SK-N-MC (cell line): ENCODE measurements at places on chromosomes 3 and 15.

DNA sequence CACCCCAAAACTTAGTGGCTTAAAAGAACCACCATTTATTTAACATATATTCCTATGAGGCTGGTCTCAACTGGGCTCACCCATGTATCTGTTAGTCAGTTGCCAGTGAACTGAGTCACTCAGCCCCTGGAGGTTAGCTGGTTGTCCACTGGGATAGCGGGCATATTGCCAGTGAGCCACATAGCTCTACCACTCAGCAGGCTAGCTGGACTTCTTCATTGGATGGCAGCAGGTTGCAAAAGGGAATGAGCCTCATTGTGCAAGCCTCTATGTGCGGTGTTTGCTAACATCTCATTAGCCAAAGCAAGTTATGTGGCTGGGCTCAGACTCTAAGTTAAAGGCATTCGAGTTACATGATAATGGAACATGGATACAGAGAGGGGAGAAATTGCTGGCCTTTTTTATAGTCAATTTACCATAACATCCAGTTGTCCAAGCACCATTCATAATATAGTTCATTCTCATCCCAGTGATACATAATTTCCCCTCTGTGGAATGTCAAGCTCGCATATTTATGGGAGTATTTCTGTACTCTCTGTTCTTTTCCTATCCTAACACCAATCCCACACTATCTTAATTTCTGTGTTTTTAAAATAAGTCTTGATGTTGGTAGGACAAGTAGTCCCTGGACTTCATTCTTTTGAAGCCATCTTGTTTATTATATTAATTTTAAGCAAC is 8.7 kb downstream of the BTD start:
- no peak for DNase-seq

DNA sequence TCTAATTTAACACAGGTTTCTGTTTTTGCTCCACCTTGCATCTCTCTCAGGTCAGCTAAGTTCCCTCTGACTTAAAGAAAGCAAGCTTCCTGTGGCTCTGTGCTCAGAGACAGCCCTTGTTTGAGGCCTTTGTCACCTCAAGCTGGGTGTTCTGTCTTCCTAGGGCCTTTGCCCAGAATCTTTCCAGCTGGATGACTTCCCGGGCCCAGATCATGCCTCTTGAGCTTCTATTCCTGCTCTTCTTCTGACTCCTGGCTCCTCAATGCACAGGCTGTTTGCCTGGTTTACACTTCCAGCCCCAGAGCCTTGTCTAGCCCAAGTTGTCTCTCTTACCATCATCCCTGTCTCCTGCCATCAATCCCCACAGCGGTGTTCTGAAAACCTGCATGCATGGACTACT is 300.6 kb downstream of the VPS13C start:
- no peak for DNase-seq

DNA sequence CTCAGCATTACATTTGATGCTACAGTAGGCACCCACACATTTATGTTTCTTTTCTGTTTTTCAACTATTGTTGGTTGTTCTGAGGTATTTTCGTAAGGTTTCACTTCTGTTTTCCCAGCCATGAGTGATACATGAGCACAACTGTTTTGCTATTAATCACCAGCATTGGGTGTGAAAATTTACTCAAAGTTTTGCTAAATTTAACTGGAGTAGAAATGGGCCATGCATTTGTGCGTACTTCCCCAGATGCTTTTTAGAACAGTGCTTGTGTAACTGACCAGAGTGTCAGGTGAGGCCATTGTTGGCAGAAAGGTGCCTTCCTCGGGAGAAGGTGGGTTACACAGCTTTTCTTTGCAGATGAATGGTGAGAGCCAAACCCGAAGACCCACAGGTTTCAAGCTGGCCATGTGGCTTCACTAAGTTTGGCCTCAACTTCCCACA is 70.4 kb downstream of the ST6GAL1 start:
- no peak for DNase-seq

GRCh38 chr15:60594071-60594470 is 115.1 kb upstream of the ICE2 start:
- DNase-seq = no peak

- no peak for DNase-seq
Measured at GRCh38 chr3:190537146-190537545, 23.3 kb downstream of the IL1RAP start.

DNA sequence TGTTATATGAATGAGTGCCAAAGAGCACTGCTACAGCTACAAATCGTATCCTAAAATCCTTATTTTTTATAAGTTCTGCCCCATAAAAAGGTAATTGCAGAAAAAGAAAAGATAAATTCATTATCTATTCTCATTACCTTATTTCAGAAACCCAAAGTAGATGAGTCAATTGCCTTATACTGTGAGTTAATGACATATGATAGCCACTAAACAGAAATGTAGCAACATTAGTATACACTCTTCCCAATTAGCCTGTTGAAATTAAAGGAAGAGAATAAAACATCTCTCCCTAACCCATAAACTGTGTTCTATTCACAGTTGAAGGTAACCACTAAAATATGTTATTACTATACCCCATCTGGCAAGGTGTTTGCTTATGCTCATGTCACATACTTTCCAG is 11.0 kb downstream of the TBL1XR1 start:
- DNase-seq = no peak

- no peak for DNase-seq
Measured at GRCh38 chr3:195131176-195131575, 139.8 kb downstream of the XXYLT1 start.

GRCh38 chr3:127158614-127159229 is 34.2 kb upstream of the PRR23E start:
- no peak for DNase-seq

GRCh38 chr3:109532257-109533216 is 195.2 kb upstream of the DPPA4 start:
- DNase-seq = peak; percentile 35

- no peak for DNase-seq
Measured at GRCh38 chr15:74552773-74553441, 11.9 kb downstream of the ARID3B start.

- no peak for DNase-seq
Measured at GRCh38 chr3:73448041-73448440, 176.7 kb downstream of the PDZRN3 start.

GRCh38 chr15:36936613-36937012 is 163.7 kb downstream of the MEIS2 start:
- no peak for DNase-seq

- no peak for DNase-seq
Measured at GRCh38 chr15:101620671-101621070, 31.5 kb downstream of the TM2D3 start.

DNA sequence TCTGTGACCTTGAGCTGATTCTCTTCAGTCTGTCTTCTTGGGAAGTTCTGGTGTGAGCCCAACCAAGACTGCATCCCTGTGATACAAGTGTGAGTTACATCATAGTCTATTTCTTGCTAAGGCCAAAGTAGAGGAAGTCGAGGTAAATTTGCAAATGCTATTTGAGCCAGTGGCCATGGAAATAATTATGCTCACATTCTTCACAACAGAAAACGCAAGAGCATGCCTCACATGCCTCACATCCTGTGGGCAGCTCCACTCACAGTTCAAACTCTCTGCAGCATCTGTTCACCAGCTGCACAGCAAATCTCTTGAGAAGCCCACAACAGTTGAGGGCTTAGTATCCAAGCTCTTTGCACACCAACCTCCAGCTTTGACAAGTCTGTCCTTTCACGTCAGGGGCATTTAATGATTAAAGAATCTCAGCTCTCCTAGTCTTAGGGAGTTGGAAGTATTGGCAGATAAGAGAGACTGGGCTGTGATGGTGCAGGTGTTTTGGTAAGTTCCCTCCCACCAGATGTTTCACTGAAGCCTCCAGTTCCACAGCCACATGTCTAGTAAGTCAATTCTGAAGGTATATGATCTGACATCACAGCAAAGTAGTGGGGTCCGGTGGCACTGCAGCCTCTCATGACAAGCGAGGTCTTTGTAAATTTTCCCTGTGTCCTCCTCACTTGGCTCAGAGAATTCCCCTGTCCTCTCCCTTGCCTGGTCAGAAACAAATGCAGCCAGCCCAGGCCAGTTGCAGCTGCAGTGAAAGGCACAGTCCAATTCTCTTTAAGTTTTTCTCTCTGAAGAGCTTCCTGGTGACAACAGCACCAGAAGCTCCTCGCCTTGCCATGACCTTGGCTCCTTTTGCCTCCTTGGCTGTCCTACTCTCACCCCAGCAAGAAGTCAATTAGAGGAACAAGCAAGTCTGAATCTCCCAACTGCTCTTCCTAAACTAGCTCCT is 166.1 kb downstream of the SSR3 start:
- DNase-seq = no peak

DNA sequence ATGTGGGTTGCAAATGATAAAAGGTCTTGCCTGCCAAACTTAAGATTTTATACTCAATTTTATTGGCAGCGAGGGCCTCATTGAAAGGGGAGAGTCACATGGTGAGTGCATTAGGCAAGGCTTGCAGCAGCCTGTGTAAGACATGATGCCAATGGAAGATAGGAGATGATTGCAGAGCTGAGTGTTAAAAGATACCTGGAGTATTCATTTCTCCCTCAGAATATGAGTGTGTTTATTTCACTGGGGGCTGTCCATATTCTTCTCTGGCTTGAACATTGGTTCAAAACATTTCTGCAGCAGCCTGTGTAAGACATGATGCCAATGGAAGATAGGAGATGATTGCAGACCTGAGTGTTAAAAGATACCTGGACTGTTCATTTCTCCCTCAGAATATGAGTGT is 165.2 kb upstream of the NUDT16 start:
- DNase-seq = no peak

DNA sequence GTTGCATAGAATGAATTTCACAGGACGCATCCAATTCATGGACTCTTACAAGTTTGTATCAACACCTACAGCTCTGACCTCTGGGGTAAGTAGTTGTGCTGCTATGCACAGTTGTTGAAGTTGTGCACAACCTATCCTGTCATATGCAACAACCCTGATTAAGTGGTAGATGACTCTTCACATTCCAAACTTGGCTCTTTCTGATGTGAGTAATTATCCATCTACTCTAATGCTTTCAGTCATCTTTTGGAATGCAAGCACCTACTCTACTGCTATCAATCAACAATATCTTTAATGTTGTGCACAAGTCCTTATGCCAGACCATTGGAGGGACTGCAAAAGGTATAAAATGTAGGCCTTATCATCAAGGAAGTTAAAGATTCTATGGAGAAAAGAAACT is 921.4 kb downstream of the MCTP2 start:
- DNase-seq = no peak

GRCh38 chr15:25947323-25948314 is 84.5 kb upstream of the ATP10A start:
- DNase-seq = no peak

GRCh38 chr3:62529230-62529629 is 155.9 kb upstream of the FEZF2 start:
- no peak for DNase-seq

DNA sequence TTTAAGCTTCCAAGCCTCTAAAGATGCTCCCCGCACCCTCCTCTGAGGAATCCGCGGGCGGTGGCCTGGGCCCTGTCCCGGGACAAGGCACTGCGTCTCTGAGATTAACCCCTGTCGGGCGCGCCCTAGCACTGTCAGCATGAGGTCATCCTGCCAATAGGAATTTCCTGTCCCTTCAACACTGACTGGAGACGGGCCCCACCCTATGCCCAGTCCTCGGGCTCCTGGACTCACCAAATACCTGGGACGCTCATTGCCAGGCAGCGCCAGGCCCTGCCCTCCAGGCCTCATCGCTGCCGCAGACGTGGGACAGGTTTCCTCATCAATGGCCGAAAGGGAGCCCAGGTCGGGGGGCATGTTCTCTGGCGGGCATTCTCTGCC is 67.6 kb upstream of the SH3GL3 start:
- DNase-seq = no peak

DNA sequence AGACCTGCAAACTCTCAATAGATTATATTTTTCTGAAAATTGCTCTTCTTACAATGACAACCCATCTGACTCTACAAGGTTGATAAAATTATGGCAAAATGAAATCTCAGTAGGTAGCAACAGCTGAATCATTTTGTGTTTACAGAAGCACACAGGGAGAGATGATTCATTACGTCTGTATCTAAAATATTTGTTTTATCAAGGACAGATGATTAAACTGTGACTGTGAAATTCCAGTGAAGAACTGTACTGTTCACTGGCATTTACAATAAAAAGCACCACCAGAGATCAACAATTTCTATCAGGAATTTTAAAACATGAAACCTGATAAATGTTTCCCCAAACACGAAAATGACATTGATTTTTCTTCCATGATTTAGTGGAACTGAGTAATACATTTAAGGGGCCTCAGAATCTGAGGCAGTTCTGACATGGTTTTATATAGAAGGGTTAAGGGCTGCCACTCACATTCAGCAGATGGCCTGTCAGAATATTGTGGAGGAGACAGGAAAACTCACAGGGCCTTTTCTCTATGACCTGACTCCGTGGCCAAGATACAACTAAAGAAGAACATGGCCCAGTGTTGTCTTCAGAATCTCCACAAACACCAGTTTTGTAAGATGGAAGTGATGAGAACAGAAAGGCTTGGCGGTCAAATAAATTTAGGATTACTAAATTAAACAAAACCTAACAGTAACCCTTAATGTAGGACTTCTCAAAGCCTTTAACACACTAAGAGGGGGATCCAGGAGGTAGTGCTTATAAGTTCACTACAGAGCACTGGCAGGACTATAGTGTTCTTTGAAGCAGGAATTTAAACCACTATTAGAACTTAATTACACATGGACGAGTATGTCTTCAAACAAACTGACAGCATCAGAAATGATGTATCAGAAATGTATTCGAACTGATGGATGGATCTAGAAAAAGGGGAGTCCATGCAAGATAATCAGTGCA is 25.9 kb downstream of the RAD18 start:
- no peak for DNase-seq

- DNase-seq = no peak
Measured at GRCh38 chr15:38144921-38145320, 107.7 kb upstream of the SPRED1 start.

DNA sequence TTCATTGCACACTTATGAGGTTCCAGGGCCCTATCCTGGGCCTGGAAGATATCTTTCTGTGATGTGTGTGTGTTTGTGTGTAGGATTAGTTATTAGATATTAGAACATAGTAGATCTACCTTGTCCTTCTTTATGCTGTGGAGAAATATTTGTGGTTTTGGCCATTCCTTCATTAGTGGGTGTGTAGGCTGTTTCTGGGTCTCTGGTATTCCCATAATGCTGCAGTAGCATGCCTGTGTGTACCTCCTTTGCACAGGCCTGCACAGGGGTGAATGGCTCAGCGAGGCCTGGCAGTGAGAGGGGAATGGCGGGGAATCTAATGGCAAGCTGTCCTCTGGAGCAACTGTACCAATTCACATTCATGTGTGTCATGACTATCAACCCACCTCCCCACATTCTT is 125.8 kb upstream of the MRPS22 start:
- DNase-seq = no peak

GRCh38 chr3:6262010-6262409 is 598.9 kb upstream of the GRM7 start:
- DNase-seq = no peak

- DNase-seq = no peak
Measured at GRCh38 chr3:126529585-126530170, 5.7 kb downstream of the CHST13 start.

GRCh38 chr3:28951772-28952556 is 328.9 kb upstream of the RBMS3 start:
- DNase-seq = no peak
